Stimulated activated CD4-positive, alpha-beta T cell treated with anti-CD3 and anti-CD28 coated beads, TNF-alpha, amount 100 ng/mL, for 24 hours (primary cell): ENCODE measurements at places on chromosomes 3 and 15.

- no peak for DNase-seq
Observed at GRCh38 chr15:27589782-27590181, 509.3 kb downstream of the OCA2 start.

DNA sequence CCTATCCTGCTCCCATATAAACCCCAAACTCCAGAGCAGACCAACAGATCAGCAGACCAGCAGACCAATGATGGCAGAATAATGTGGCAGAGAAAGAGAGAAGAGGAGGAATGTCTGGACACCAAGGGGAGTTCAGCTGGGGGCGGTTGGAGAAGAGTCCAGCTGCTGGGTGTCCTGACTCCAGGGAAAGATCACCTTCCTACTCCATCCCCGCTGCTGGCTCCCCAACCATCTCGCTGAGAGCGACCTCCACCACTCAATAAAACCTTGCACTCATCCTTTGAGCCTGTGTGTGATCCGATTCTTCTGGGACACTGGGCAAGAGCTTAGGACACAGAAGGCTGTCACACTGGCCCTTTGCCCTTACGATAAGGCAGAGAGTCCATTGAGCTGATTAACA, 12.8 kb upstream of the PLAAT1 start:
- DNase-seq: no peak

DNA sequence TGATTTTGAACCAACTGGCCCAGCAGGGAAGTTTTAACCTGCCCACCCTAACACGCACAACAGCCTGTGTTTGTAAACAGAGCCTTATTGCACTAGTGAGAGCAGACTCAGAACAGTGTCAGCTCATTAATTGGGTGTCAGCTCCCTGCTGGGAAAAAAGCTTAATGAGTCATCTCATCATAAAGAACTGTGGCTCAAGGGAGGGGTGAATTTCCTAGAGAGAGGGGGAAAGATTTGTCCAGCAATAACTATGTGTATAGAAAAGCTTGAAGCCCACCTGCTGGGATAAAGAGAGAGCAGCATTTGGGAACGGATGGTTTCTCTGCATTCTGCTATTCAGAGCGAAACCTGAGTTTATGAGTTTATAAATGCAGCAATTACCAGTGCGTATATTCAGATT, 48.9 kb upstream of the GMNC start:
- no peak for DNase-seq

DNA sequence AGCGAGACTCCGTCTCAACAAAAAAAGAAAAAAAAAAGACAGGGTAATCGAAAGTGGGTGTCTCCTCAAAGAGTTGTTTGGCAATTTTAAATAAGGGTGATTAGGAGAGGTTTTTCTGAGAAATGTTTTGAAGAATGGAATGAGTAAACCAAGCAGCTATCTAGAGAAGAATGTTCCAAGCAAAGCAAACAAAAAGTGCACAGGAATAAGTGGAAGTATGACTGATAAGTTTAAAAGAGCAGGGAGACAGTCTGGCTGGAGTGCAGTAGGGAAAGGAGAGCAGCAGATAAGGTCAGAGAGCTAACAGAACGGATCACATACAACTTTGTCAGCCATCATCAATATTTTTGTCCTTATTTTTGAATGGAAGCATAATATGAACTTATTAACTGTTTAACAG, 853.5 kb downstream of the TUSC7 start:
- no peak for DNase-seq

DNA sequence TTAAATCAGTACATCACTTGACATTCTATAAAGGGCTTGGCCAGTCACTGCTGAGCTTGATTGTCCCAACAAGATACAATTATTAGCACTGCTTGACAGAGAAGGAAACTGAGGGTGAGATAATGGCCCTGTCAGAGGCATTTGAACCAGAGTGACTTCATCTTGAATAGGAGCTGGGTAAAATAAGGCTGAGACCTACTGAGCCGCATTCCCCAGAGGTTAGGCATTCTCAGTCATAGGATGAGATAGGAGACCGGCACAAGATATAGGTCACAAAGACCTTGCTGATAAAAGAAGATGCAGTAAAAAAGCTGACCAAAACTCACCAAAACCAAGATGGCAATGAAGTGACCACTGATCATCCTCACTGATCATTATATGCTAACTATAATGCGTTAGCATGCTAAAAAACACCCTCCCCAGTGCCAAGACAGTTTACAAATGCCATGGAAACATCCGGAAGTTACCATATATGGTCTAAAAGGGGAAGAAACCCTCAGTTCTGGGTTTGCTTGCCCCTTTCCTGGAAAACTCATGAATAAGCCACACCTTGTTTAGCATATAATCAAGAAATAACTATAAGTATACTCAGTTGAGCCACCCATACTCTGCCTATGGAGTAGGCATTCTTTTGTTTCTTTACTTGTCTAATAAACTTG, 239.1 kb upstream of the SETMAR start:
- no peak for DNase-seq

GRCh38 chr15:98083203-98083910, 122.9 kb downstream of the ARRDC4 start:
- no peak for DNase-seq

DNA sequence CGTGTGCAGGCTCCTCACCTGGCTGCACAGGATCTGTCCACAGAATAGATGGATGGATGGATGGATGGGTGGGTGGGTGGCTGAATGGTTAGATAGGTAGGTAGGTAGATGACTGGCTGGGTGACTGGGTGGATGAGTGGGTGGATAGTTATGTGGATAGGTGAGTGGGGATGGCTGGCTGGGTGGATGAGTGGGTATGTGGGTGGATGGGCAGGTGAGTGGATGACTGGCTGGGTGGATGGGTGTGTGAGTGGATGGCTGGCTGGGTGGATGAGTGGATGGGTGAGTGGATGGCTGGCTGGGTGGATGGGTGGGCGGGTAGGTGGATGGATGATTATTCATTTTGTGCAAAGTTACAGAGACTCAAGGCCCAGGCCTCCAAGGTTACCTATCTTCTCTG, 172.9 kb upstream of the CTDSPL start:
- no peak for DNase-seq

DNA sequence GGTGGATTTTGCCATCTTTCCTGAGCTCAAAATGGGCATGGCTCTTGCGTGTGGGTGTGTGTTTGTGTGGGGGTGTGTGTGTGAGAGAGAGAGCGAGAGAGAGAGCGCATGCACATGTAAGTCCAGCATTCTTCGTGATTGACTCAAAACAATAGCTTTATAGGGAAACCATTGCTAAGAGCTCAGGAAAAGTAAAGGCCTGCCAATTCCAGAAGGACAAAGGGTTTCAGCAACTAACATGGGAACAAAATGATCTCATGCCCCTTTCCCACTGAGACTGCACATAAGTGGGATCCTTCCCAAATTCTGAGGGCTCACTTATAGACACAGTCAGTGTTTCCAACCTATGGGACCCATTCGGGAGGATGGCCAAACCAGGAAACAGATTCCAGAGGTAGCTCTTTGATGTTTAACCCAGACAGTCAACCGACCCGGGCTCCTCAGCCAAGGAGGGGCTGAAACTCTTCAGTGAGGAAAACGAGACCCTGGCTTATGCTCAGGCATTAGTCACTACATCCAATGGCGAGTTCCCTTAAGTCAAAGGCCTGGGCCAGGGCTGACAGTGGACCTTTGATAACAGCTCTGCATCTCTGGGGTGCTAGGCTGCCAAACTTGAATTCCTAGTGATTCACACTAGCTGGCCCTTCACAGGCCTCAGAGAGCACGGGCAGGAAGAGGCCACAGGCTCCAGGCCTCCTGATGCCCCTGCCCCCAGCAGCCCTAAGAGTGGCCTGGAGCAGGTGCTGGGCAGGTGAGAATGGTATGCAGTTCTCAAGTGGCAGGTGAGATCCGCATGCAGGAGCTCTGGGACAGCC, 305.0 kb upstream of the C2CD4B start:
- no peak for DNase-seq

GRCh38 chr3:189368384-189368783, 196.6 kb downstream of the TPRG1 start:
- no peak for DNase-seq

- DNase-seq: no peak
Observed at GRCh38 chr3:127857333-127857732, 35.0 kb upstream of the MGLL start.

GRCh38 chr3:116057400-116058006, 387.8 kb downstream of the LSAMP start:
- no peak for DNase-seq

GRCh38 chr15:69736161-69736560, 283.5 kb downstream of the RPLP1 start:
- no peak for DNase-seq

- no peak for DNase-seq
Observed at GRCh38 chr3:11476735-11477144, 167.0 kb downstream of the VGLL4 start.

DNA sequence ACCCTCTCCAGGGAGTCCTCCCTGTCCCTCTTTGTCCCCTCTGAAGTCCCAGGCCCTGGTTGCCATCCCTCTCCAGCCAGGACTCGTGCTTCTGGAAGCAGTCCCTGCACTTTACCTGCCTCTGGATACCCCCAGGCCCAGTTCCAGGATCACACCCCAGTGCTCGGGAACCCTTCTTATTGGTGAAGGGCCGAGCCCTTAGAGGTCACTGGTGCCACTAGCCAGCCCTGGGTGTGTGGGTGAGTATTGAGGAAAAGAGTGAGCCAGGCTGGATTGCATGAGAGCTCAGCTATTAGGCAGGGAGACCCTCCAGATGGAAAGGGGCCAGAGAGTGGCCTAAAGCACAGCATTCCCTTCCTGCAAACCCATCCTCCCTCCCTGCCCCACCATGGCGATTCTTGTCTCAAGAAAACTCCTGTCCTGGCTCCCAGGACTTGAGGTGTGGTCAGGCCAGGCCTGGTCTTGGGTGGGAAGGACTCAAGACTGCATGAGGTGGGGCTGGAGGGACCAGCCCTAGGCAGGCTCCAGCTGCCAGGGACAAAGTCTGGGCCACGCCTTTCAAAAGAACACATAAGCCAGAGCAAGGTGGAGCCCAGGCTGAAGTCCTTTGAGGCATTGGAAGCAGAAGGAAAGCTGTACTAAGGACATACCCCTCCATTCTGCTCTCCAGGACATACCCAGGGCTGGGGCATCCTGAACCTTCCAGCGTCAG, 4.8 kb upstream of the PHGR1 start:
- DNase-seq: no peak

- DNase-seq: no peak
Observed at GRCh38 chr15:82647835-82648256, 683 bp upstream of the CPEB1 start.

DNA sequence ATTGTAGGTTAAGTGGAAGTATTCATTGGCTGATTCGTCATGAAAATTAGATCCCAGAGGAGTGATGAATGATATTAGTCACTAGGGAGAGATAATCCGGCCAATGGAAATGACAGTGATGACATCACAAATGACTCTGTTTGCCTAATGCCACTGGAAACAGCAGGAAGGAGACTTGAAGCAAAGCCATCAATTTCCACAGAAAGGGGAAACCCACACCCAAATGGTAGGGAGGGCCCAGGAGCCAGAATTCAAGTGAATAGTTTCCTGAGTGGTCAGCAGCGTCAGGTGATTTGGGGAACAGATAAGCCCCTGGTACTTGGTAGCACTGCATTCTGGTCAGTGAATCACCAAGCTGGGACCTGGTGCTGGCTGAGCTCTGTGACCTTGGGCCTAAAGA, 3.3 kb upstream of the ADAMTS9 start:
- DNase-seq: no peak

DNA sequence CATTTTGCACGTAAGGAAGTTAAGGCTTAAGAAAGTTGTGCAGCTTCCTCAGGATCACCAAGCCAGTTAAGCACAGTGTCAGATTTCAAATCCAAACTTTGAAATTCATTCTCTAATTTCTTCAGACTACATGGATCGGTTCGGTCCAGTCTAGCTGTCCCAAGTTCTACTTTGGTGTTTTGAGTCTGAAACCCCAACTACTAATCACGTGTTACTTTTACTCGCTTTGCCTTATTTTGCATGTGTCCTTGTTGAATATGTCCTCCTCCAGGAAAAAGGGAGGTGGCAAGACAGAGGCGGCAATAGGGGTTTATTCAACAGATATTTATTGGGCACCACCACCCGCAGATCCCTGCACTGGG, 522 bp upstream of the GXYLT2 start:
- DNase-seq: no peak

- DNase-seq: no peak
Observed at GRCh38 chr3:23911397-23911796, 5.4 kb downstream of the NKIRAS1 start.

DNA sequence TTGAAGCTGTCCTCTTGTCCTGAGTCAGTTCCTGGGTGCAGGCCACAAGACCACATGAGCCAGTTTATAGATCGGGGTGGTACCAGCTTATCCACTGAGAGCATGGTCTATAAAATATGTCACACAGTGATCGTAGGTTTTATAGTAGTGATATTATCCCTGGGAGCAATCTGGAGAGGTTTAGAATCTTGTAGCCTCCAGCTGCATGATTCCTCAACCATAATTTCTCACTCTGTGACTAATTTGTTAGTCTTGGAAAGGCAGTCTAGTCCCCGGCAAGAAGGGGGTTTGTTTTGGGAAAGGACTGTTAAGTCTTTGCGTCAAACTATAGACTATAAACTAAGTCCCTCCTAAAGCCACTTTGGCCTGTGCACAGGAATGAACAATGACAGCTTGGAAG, 693.0 kb upstream of the CADM2 start:
- no peak for DNase-seq

GRCh38 chr15:99613887-99614647, 48.3 kb downstream of the MEF2A start:
- DNase-seq: no peak

- DNase-seq: peak; percentile 59
Observed at GRCh38 chr15:44719293-44719999, 8.1 kb downstream of the B2M start.

- DNase-seq: no peak
Observed at GRCh38 chr3:79040701-79041100, 727.1 kb downstream of the ROBO1 start.

- DNase-seq: no peak
Observed at GRCh38 chr3:168156479-168156878, 60.8 kb upstream of the GOLIM4 start.

DNA sequence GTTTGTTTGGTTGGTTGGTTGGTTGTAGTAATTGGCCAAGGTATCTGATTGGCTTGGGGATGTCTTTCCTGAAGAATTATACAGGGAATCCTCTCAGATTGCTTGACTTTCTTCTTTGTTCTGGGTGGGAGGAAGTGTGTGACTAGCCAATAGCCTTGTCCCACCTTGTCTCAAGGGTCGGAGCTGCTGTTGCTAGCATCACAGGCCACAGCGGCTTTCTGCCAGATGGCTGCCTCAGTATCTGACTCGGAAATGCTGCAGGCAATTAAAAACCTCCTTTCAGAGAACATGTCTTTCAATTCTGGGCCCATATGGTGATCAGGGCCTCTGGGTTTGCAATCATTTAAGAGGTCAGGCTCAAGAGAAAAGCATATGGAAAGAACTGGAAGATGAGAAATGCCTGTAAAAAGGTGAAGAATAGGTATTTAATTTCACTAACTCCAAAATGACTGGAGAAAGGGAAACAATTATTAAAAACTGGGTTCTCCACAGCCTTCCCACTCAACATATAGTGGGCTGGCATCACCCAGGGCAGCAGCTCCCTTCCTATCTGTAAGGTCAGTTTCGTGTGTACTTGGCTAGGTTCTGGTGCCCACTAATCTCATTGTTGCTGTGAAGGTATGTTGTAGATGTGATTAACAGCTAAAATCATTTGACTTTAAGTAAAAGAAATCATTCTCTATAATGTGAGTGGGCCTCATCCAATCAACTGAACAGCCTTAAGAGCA, 32.4 kb downstream of the TGFBR2 start:
- no peak for DNase-seq
